Caki2 (cell line): ENCODE measurements at places on chromosomes 7 and 10. TPM values are rescaled to one million over a fixed set of nuclear protein-coding genes. Genes with fewer than 3 reads are reported as not detected.

GRCh38 chr7:12730523-12730922 is 43.1 kb downstream of the ARL4A start:
- no peak for DNase-seq

GRCh38 chr7:113922049-113922448 is 3.2 kb upstream of the PPP1R3A start:
- DNase-seq, result no peak

GRCh38 chr10:97870990-97871389 is 21.3 kb downstream of the GOLGA7B start:
- DNase-seq, result no peak

Gene EBLN1
- total RNA-seq, result not detected in 2 replicates
